ENCODE measurements at places on chromosomes 16 and 17.

DNA sequence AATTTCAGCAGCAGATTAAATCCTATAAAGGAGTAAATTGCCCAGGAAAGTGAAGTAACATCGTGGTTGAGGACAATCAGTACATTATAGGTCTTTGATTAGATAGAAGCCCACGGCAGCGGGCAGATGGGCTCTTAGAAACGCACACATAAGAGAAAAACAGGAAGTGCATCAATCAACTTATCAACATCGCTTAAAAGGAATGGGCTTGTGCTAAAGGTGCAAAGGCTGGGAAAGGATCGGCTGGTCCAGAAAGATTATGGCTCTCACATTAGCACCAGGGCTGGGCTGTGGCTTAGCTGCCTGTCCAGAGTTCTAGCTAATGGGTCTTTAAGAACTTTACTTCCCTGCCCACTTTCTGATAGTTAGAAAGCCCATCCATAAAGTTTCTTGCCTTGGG lies 292.0 kb upstream of the TNRC6C start:
- no peak for DNase-seq

DNA sequence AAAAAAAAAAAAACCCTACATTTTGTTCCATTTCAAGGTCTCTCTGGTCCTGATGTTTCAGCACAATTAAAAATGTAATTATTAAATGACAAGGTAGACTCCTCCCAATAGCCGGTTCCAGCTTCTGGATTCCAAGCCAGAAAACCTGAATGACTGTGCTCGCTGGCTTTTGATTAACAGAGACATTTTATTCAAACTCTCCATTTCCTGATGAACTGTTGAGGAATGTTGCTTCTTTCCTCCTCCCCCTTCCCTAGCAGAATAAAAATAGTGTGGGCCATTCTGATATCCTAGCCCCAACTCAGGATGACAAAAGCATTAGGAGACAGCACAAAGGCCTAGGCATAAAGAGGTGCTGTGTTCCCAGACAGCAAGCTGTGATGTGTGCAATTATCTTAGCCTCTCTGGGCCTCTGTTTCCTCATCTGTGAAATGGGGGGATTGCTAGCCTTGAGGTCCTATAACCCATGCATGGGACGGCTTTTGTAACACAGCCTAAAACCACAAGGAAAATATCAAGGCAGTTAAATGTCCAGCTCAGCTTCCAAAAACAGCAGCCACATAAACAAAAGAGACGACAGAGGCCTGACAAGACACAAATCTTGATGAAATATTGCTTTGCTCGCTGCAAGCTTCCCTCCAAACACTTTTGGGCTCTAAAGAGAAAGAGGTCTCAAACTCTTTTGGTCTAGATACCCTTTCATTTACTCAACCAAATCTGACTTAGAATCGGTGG lies 127.2 kb upstream of the RCVRN start:
- DNase-seq = no peak

GRCh38 chr16:17939723-17940122 lies 396.8 kb downstream of the NPIPA8 start:
- no peak for DNase-seq

DNA sequence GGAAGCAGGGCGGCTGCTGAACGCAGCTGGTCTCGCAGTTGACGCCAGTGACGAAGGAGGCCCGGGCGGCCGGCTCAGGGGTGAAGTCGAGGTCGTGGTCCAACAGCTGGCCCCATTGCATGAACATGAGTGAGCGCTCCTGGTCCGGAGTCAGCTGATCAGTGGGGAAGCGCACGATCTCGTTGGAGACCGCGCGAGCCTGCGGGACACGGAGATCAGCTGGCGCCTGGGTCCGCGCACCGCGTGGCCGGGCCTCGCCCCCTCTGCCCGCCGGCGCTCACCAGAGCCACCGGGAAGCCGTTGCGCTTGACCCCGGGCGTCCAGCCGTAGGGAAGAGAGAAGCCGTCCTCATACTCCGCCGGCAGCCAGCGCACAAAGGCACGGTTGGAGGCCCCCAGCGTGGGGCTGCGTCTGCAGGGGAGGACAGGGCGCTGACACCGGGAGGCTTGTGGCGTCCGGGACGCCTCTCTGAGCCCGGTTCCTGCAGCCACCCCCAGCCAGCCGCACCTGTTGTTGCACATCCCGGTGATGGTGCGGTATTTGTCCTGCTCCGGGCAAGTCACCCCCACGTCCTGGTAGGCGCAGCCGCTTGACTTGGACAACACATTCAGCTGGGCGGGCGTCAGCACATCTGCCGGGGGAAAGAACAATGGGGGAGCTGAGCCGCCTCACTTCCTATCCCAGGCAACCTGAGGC lies 1.6 kb downstream of the MPO start:
- no peak for DNase-seq

GRCh38 chr17:48055531-48056245 lies 7.5 kb downstream of the NFE2L1 start:
- no peak for DNase-seq

DNA sequence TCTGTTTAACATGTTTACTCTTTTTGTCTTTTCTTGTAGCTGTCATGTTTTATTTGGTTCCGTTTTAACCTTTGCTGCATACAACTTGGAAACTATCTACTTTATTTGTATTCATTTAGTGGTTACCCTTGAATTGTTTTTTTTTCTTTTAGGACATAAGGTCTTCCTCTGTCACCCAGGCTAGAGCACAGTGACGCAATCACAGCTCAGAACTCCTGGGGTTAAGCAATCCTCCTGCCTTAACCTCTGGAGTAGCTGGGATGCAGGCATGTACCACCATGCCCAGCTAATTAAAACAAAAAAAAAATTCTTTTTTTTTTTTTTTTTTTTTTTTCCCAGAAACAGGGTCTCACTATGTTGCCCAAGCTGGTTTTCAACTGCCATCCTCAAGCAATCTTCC lies 29.8 kb upstream of the USP43 start:
- no peak for DNase-seq

DNA sequence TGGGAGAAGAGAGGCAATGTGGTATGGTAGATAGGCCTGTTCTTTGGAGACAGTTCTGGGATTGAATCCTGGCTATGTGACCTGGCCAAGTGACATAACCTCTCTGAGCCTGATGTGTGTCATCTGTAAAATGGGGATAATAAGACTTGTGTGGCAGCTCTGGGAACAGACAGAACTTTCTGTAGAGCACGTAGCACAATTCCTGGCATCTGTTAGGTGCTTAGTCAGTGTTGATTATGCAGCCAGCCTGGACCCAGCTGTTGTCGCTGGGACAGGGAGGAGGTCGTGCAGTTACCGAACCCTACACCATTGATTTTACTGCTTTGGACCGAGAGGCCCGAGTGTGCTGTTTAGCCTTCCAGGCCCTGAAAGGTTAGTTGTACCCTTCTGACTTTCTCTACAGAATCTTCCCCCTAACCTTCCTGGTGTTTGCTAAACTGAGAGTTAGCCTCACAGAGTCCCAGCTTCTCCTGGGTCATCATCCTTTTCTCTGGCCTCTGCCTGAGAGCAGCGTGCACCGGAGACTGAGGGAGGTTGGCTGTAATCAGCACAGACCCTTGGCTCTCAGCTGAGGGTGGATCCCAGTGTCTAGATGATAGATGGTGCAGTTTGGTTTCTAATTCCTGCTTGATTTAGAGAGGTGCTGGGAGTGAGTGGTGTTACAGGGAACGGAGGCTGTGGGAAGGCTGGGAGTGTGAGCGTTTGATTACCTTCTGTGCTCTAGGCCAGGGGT lies 31.9 kb downstream of the MSI2 start:
- no peak for DNase-seq

DNA sequence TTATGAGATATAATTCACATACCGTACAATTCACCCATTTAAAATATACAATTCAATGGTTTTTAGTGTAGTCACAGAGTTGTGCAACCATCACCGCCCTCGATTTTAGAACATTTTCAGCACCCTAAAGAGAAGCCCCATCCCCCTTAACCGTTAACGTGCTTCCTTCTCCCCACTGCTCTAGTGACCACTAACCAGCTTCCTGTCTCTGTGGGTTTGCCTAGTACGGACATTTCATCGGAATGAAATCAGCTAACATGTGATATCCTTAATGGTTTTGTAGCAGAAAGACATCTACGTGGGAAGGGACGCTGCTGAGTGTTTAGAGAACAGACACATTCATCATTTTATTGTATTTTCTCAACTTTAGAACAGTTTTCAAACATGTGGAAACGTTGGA lies 80.8 kb upstream of the HSBP1 start:
- DNase-seq = no peak

Data from stimulated activated CD4-positive, alpha-beta T cell treated with anti-CD3 and anti-CD28 coated beads, Interleukin-4, amount 100 ng/mL, for 4 hours (primary cell).